ENCODE measurements at places on chromosomes 3 and 15.

- DNase-seq = no peak
These were observed 115.8 kb downstream of the RPLP1 start for GRCh38 chr15:69568173-69569009.

- no peak for DNase-seq
These were observed 62.9 kb downstream of the CMTM8 start for GRCh38 chr3:32301426-32301825.

GRCh38 chr15:70853318-70853972 lies 512 bp downstream of the LARP6 start:
- peak; percentile 4 for DNase-seq

- DNase-seq = no peak
These were observed 114.9 kb downstream of the GMNC start for GRCh38 chr3:190747571-190747970.

GRCh38 chr15:51935466-51936104 lies 36.0 kb downstream of the LEO1 start:
- DNase-seq = no peak

GRCh38 chr3:99242271-99242670 lies 340.8 kb upstream of the DCBLD2 start:
- no peak for DNase-seq

- DNase-seq = no peak
These were observed 305.0 kb downstream of the ZNF385D start for GRCh38 chr3:21446027-21446426.

GRCh38 chr3:15646851-15647511 lies 45.4 kb downstream of the BTD start:
- DNase-seq = no peak

- no peak for DNase-seq
These were observed 2.5 kb downstream of the TIPARP start for GRCh38 chr3:156676768-156677479.

GRCh38 chr15:68205954-68206539 lies 915 bp upstream of the CALML4 start:
- no peak for DNase-seq

DNA sequence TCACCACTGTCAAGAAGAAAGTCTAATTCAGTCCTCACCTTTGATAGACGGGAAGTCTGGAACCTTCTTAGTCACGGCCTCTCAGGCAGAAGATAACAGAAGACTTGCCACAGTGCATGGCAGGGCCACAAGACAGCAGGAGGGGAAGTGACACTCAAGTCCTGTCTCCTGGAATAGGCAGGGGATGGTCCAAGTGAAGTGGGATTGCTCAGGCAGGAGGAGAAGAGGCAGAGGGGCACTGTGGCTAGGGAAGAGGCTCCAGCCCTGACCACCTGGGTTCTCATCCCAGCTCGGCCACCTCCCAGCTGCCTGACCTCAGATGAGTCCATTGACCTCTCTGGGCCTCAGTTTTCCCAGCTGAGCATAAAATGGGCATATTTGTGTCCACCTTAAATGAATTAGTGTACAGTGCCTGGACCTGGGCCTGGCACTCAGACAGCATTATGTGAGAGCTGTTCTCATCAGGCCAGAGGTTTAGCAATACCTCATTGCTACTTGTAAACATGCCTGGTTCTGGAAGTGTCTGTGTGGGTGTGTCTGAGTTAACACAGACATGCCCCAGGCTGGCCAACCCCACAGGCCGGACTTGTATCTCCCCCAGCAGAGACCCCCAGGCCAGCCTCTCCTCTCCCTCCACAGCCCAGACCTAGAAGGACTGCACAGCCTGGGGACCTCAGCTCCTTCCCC lies 11.5 kb upstream of the PCSK6 start:
- DNase-seq = no peak

DNA sequence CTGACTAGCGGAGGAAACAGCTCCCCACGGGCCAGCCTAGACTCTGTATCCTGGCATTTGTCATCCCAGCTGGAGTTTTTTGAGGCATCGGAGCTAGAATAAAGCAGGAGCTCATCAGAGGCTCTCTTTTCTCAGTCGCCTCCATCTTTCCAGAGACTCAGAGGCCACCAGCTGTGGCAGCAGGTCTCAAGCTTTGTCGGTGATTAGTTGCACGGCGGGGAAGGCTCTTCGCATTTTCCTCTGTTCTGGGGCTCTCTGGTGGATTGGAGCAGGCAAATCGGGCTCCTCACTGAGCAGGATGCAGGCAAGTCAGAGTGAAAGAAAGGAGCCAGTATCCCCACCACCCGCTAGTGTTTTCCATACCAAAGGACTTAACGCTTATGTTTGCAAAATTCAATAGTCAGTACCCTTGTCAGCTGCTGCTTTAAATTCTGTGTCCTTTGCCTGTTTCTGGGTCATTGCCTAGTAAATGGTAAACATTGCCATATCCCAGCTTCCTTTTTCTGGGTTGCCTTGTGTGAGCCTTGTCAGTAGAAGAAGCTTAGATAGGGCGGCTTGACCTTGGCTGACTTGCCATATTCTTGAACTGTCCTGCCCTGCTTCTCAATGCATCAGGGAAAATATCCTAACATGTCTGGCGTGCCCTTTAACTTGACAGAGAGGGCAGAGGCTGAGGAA lies 127.1 kb downstream of the PTPRG start:
- no peak for DNase-seq

- no peak for DNase-seq
These were observed 39.7 kb upstream of the RNU6-1 start for GRCh38 chr15:67879440-67880129.

All from stimulated activated CD8-positive, alpha-beta memory T cell treated with anti-CD3 and anti-CD28 coated beads, Interleukin-7, amount 100 ng/mL, for 4 hours (primary cell).